ENCODE measurements at places on chromosomes 4 and X. TPM values are rescaled to one million over a fixed set of nuclear protein-coding genes. Genes with fewer than 3 reads are reported as not detected.

Gene SCOC
- 97.0 TPM for total RNA-seq

Gene GSTCD
- total RNA-seq: 11.2 TPM

Gene MAGEH1
- total RNA-seq: 44.3 TPM

Gene PTPN13
- 45.6 TPM for total RNA-seq

- DNase-seq: peak; percentile 44
Observed at GRCh38 chrX:49838374-49838773, 9.3 kb downstream of the PAGE4 start.

- no peak for DNase-seq
Observed at GRCh38 chrX:39499996-39500395, 597.8 kb downstream of the BCOR start.

- peak; percentile 56 for DNase-seq
Observed at GRCh38 chrX:118730500-118731247, 3.3 kb downstream of the IL13RA1 start.

DNA sequence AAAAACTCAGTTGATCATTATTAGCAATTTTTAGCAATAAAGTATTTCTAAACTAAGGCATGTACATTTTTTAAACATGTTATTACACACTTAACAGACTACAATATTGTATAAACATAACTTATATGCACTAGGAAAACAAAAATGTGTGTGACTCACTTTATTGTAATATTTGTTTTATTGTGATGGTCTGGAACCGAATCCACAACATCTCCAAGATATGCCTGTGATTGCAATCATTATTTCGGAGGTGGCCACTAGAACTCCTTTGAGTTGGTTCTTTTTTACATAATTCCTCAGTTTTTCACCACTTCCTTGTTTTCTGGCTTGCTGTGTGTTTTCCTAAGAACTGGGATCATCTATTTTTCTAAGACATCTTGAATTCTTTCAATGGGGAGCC is 53.7 kb downstream of the FBXW7 start:
- no peak for DNase-seq

DNA sequence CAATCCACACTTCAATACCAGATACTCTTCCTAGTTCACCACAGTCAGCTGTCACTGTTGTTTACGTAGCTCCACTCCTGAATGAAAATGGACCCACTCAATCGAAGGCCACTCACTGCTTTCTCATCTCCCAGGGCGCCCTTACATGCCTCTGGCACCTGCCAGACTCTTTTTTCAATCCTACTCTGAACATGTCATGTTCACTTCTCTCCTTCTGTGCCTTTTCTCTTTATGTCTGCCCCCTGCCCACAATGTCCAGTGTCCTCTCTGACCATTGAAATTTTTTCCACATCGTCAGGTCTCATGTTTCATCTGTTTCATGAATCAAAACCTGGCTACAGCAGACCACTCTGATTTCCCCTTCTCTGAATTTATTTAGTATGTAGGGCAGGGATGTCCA is 1.3 kb upstream of the MGAT4D start:
- no peak for DNase-seq

DNA sequence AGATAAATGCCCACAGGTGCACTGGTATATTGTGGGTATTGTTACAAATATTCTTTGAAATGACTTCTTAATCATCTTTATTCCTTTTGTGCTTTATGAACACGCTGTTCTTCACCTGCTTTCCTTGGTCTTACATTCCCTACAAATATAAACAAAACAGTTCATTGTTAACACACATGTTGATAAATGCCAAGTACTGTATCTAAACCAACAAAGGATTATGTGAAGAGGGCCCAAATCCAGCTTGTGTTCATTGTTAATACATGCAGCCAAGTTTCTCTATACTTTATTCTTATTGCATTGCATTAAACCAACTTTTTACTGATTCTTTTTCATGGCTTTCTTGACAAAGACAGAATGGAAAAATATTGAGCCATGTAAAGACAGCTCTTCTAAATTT is 42.8 kb downstream of the AREG start:
- no peak for DNase-seq

- no peak for DNase-seq
Observed at GRCh38 chrX:110170029-110170428, 147.9 kb downstream of the AMMECR1 start.

Measured in H4 (cell line).